ENCODE measurements at places on chromosomes 5 and 9. TPM values are rescaled to one million over a fixed set of nuclear protein-coding genes. Genes with fewer than 3 reads are reported as not detected.

SLC46A2 gene
- not detected for total RNA-seq

PCDHA2 gene
- not detected for total RNA-seq

BHMT gene
- total RNA-seq: not detected

TMEM38B gene
- total RNA-seq: 8.8 TPM

OTP gene
- not detected for total RNA-seq

FCN1 gene
- total RNA-seq: not detected

IFNE gene
- 0.39 TPM for total RNA-seq

TBC1D9B gene
- 131 TPM for total RNA-seq

ADCY2 gene
- not detected for total RNA-seq

CNTNAP3 gene
- 10.9 TPM for total RNA-seq

PSAT1 gene
- total RNA-seq: 22.7 TPM

MLANA gene
- total RNA-seq: not detected

ZNF169 gene
- 4.8 TPM for total RNA-seq

SLCO6A1 gene
- total RNA-seq: not detected

DNA sequence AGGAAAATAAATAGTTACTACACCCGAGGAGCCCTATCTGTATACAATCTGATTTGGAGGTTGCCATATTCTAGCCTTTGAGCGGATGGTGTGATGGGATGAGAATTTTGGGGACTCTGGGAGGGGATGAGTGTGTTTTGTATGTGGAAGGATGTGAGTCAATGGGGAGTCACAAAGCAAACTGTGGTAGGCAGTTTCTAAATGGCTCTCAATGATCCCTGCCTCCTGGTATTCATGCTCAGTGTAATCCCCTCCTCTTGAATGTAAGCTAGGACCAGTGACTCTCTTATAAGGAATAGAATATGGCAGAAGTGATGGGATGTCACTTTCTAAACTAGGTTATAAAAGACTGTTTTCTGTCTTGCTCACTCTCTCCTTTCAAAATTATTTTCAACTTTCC lies 205.7 kb upstream of the RIOK2 start:
- no peak for DNase-seq

GRCh38 chr5:151104795-151105194 lies 24.0 kb upstream of the TNIP1 start:
- no peak for DNase-seq

GRCh38 chr5:1768283-1769000 lies 31.2 kb downstream of the MRPL36 start:
- no peak for DNase-seq

DNA sequence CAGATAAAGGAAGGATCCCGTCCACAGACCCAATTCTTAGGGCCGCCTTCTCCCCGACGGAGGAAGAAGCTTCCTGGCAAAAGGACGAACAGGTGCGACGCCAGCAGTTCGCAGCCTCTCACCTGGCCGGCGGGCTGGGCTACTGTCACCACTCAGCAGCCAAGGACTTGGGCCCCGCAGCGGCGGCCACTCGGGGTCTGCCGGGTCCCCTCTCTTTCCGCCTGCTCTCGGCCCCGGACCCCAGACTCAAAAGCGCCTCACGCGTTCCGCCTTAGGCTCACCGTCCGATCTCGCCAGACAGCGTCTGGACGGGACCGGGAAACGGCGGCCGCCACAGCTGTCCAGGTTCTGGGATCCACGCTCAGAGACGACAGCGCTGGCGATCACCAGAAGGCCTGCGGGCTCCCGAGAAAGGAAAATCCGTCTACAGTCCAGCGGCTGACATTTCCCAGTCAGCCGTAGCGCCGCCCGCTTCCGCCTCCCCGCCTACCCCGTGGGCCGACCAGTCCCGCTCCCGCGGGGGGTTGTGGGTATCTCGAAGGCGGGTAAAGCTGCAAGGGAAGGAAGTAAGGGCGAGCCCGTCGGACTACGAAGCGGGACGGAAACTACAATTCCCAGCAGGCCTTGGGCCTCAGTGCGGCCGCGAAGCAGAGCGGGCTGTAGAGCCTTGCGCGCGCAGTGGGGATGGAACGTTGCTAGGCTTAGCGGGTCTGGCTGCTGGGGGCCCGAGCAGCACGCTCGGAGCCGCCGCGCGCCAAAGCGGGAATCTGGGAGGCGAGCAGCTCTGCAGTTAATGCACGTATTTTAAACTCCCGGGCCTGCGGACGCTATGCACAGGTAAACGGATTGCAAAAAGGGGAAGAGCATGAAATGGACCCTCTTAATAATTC lies at the start of the genes LMBRD2 and SKP2:
Gene LMBRD2, minus strand, starts transcription at position 454 of the 890 bp plus-strand sequence. CDS start 8,538 bp downstream, outside the sequence.
Gene SKP2, plus strand, starts transcription at position 678 of the 890 bp plus-strand sequence. Its CDS starts 152 bp downstream, at position 830.
- DNase-seq: peak; percentile 75

- DNase-seq: no peak
Measured at GRCh38 chr5:171927345-171927941, 79.0 kb downstream of the FBXW11 start.

DNA sequence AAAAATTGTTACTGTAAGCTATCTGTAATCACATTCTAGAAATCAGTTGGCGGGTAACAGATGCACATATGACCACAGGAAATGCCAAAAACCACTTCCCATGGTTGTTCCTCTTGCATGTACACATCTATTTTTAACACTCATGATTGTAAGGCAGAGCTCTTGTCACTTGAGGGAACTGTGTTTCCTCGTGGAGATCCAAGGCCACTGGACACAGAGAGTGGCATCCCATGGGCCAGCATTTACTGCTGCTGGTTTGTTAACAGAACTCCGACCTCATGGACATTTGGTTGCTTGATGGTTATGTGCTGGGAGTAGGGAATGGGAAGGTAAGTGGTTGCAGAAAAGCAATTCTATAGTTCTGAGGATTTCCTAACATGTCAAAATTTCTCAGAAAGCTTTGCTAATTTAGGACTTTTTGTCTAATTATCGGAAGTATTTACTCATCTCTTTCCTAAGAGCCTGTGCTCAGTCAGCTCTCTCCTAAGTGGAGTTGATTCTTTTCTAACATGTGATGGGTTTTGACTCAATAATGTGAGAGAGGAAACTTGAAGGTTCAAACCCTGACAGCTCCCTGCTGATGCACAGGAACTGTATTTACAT lies 202.0 kb upstream of the NR3C1 start:
- DNase-seq: no peak

DNA sequence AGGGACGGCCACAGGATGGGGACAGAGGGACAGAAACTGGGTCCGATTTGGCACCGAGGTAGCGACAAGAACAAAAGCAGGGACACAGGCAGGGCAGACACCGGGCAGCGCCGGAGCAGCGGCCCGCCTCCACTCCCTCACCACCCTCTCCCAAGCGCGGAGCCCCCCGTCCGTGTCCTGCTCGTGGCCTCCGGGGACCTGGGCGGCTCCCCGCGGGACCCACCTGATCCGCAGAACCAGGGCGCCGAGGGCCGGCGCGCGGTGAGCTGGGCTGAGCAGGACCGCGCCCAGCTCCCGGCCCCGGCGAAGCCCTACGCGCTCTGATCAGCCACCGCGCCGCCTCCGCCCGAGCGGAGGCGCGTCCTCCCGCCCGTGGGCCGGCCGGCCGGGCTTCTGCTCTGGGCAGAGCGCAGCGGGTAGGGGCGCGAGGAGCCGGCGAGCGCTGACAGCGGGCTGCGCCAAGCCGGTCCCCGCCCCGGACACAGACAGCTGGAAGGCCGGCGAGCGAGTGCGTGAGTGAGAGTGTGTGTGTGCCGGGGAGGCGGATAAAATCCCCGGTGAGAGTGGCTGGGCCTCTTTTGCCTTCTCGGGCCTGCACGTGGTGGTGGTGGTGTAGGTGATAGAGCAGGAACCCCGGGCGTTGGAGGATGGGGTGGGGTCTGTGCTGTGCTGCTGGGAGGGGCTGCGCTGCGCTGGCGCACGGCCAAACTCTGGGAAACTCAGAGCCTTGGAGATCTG lies at the start of gene GGTA1:
Gene GGTA1, minus strand, starts transcription at position 418 of the 738 bp plus-strand sequence. CDS start 31,922 bp downstream, outside the sequence.
- no peak for DNase-seq

DNA sequence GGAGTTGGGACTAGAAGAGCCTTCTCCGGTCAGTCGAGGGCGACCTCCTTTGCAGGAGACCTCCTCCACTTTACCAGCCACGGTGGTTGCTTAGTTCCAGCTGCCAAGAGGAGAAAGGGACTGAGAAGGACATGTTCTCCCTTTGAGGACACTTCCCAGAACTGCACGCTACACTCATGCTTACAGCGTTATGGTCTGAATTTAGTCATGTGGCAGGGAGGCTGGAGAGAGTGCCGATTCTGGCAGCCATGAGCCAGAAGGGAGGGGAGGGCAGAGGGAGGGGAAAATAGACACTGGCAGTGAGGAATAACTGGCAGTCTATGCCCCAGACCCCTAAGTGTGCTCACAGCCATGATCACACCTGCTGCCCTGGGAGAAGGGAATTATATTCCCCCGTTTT lies 47.8 kb downstream of the TSPAN17 start:
- DNase-seq: no peak

DNA sequence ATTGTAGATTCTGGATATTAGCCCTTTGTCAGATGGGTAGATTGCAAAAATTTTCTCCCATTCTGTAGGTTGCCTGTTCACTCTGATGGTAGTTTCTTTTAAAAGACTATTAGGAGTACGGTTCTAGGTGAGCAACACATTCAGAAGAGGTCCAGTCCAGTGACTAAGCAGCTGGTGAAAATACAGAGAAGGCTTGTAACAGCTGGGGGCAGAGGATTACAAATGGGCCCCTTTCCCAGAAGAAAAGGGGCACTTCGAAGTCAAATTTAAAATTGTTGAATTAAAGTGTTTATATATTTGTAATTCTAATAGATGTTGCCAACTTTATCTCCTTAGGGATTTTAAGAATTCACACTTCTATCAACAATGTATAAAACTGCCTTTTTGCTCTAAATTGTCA lies 720.5 kb downstream of the TLE4 start:
- DNase-seq: no peak

DNA sequence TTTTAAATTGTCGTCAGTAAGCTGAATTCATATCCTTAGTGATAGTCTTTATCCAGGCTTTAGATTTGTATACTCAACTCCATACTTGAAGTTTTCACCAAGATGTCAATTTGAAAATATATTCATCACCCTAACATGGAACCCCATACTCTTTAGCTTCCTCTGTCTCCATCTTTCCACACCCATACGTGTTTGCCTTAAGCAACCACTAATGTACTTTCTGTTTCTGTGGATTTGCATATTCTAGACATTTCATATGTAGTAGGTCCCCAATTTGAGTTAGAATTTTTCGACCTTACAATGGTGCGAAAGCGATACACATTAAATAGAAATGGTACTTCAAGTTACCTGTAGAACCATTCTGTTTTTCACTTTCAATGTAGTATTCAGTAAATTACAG lies 65.2 kb downstream of the NSD1 start:
- DNase-seq: no peak

- DNase-seq: no peak
Measured at GRCh38 chr5:131514316-131515283, 120.4 kb downstream of the RAPGEF6 start.

- DNase-seq: no peak
Measured at GRCh38 chr9:91903126-91903911, 46.7 kb downstream of the ROR2 start.

DNA sequence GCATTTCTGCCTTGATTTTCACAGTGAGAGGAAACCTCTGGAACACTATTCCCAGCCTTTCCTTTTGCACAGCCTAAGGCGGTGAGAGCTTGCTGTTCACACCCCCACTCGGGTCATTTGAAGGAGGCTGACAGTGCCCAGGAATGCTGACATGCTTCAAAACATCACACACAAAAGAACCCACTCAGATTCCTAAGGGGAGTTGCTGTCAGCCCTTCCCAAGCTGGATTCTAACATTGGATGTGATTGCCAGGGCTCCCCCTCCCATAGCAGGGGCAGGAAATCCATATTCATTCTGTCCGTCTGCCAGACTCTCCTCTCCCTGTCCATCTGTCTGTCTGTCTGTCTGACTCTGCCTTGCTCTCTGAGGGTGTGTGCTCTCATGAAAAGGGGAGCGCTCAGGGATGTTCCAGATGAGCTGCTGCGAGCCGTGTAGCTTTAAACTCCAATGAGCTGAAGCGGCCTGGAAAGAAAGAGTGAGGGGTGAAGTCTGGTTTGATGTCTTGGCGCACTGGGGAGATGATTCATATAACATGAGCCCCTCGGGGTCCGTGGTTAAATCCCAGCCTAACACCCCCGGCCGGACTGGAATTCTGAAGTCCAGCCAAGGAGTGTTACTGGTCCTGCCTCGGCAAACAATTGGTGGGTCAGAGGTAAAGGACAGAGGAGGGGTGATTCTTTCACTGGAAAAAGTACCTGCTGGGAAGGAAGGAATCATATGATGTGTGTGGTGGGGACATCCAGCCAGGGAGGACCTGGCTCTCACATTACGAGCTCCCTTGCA lies 517.0 kb downstream of the CCDC171 start:
- no peak for DNase-seq

DNA sequence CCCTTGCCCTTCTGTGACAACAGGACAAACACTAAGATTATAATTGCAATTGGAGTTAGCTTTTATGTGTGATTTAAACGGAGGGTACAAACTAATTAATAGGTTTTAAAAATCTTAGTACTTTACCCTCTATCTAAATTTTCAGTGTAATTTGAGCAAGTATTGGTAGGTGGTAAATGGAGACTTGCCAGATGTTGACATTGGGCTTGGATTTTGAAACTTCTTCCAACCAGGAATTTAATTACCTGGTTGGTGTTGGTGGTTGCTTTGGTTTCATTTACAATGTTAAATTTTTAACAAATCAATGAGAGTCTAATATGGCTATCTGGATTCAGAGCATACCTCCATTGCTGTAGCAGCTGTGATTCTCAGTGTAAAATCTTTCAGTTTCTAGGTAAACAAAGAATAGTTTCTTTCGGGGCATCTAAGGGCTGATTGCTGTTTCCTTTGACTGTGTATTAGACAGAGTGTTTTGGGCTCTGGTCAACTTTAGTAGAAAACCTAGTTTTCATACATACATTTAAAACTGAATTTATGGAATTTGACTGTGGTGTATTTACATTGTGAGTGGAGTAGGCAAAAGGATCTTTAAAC lies 1.9 kb downstream of the DAPK1 start:
- DNase-seq: no peak
